C1 segment of cervical spinal cord (tissue), 14 donors: ENCODE measurements at places on chromosomes 1 and 21.

DNA sequence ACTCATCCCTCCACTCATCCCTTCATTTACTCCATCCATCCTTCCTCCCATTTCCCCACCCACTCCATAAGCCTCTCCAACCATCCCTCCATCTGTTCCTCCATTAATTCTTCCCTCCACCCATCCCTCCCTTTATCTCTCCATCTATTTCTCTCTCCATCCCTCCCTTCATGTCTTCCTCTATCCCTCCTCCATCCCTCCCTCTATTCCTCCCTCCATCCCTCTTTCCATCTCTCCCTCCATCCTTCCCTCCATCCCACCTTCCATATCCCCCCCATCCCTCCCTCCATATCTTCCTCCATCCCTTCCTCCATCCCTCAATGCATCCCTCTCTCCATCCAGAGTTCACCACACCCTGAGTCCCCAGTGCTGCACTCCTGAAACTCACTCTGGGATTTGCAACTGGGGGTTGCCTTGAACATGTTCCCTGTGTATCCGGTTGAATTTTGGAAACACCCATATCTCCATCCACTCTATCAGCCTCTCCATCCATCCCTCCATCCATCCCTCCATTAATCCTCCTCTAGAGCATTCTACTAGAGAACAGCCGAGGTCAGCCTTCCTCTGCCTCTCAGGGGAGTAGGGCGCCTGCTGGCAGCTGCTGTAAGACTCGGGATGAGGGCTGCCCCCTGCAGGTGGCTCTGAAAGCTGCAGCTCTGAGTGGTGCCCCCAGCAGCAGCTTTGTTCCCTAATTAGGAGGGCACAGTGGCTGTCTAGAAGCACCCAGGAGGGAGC, 39.4 kb downstream of the ABCG1 start:
- no peak for DNase-seq

DNA sequence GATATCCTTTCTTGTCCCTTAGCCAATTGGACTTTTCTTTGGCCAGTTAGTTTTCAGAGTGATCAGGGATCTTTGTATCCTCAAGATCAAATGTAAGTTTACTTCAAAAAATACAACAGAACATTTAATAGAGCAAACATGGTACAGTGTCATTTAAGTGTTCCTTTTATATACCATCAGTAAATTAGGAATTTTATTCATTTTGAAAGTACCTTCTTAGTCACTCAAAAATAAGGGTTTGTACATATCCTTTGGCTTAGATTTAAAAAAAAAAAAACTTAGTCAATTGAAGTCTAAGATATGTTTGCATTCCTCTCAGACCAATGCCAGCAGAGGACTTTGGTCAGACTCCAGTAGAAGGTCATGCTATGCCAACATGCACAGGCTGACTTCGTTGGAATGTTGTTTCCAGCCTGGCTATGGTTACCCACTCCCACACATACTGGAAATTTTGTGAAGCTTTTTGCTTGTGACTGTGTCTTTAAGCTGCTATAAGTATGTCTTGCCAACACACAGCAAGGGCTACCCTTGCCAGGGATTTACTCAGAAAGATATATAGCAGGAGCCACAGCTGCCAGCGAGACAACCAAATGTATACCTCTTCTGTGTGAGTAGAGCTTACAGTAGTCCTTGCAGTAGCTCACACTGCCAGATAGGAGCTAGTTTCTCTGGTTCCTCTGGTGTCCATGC, 81.5 kb upstream of the LRIF1 start:
- DNase-seq, result no peak

GRCh38 chr1:227434808-227435444, 116.6 kb upstream of the CDC42BPA start:
- DNase-seq, result no peak

DNA sequence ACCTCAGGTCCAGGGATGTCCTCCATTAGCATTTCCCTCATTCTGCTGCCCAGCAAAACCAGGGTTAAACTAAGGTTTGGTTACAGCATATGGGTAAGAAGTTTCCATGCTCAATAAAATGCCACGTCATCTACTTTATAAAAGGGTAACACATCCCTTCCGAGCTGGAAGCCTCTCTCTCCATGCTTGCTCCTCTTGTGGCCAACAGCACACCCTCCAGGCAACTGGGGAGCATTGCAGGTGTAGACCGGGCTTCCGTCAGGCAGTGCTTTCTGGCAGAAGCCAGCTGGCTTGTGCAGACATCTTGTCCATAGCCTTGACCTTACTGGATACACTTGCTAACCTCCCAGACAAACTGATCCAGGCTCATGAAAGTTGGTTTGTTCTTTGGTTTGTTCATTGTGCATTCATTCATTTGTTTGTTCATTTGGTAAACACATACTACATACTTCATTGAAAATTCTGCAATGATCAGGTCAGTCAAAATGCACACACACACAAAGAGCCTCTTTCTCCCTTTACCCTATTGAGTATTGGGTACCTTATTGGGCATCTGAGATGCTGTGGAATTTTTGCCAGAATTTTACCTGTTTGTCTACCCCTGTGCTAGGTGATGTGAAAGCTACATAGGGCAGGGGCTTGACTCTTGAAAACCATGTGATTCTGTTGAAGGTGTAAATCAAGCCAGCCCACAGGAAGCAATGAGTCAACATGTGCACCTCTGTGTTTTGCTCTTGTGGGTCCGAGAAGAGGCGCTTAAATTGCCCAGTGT, 422.8 kb downstream of the CAMTA1 start:
- DNase-seq, result peak; percentile 22

DNA sequence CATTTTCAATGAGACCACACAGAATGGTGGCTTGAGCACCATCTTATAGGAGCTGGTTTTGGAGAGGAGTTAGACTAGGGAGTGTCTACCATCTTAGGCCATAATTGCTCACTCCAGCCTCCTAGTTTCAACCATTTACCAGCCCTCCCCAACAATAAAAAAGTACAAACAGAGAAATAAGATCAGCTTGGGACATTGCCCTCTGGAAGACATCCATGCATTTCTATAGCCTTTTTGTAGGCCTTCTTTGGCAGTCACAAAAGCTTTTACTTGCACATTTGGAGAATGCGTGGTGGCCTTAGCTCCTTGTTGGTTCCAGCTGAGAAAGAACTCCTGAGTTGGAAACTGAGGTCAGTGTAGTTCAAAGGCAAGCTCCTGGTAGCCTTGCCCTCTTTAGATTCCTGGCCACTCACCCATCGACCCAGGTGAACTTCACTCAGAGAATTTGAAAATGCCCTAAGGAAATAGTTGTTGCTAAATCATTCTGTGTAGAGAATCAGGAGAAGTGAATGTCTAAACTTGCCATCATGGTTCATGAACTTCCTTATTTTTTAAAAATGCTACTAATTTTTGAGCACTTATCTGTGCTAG, 301.7 kb upstream of the PROX1 start:
- no peak for DNase-seq

DNA sequence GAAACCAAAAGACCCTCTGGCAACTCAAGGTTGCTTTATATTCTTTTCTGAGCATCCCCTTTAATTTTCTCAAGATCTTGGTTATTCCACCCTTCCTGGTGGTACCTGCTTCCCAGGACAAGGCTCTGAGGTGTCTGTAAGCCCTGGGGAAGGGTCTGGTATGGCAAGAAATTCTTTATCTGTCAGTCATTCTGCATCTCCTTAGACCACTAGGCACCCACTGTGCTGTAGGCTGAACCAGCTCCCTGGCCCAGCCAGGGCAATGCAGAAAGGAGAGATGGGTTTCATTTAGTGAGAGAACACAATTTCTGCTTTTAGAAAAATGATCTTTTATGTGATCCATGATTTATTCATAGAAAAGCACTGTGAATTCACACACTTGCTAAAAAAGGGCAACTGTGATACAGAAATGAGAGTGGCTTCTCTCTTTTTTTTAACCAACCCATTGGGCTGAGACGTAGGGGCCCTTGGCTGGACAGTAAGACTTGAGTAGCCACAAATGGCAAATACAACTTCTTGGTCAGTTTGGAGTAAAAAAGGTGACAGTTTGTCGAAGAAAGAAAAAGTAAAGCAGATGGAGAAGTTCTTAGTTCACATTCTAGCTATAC, 4.1 kb downstream of the UROD start:
- DNase-seq, result no peak

- no peak for DNase-seq
Measured at GRCh38 chr1:18093193-18093592, 14.4 kb upstream of the IGSF21 start.

GRCh38 chr1:81226603-81226928, 574.2 kb upstream of the ADGRL2 start:
- DNase-seq, result no peak

DNA sequence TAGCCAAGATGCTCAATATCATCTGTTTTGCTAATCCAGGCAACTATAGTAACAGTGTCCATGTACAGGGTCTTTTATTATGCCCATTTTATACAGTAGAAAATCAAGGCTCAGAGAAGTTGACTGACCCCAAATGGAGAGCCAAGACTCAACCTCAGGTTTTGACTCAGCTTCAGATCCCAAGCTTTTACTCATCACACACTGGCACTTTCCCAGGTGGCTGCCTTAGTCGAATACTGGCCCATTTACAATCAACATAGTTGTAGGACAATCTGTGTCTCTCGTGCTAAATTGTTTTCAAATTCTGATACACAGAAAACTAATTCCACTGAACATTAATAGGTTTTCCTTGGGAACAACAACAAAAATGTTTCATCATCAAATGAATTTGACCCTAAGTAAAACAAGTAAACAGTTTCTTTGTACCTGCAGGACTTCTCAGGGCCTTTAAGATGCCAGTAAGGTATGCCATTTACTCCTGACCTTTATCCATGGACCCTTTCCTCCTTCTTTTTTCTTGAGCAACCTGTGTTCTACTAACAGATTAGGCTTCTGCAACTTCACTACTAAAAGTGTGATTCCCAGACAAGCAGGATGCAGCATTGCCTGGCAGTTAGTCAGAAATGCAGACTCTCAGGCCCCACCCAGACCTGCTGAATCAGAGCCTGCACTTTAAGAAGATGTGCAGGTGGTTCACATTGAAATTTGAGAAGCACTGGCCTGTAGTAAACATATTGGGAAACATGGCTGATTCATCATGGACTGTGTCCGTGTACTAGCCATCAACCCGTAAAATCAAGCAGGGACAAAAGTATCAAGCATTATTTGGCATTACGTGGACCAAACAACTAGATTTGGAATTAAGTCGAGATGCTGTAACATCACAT, 128.8 kb downstream of the RRAGC start:
- DNase-seq, result no peak

DNA sequence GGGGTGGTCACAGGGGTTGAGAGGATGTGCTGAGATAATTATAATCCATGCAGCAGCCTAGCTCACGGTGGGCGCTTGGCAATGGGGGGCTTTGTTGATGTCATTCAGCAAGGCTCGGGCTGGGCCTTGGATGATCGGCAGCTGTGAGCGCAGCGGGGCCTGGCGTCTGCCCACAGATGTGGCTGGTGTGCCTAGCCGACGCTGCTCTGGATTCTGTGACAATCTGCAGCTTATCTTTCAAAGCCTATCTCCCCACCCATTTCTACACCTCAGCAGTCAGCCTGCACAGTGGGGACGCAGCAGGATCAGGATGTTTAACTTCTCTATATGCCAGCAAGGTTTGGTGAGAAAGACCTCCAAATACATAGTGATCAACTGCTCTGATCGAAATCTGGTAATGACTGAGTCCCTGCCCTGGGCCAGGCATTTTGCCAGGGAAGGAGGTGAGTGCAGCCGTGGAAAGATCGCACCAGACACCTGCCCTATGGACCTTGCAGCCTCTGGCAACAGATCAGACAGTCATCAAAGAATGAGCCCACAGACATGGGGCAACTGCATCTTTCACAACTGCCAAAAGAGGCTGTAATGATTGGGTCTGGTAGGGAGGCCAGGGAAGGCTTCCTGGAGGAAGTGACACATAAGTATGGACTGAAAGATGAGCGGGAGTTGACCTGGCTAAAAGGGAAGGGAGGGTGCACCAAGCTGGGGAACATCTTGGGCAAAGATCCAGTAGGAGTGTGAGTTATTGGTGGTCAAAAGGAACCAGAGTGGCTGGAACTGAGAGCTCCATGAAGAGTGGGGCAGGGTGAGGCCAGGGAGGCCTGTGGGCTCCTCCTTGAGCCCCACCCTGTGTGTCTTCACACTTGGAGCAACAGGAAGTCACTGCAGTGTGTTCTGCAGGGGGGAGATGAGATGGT, 35.3 kb downstream of the EPHB2 start:
- DNase-seq, result no peak

- DNase-seq, result no peak
Measured at GRCh38 chr1:41698916-41699860, 214.7 kb upstream of the EDN2 start.

- no peak for DNase-seq
Measured at GRCh38 chr1:94963864-94964263, 37.0 kb upstream of the CNN3 start.

DNA sequence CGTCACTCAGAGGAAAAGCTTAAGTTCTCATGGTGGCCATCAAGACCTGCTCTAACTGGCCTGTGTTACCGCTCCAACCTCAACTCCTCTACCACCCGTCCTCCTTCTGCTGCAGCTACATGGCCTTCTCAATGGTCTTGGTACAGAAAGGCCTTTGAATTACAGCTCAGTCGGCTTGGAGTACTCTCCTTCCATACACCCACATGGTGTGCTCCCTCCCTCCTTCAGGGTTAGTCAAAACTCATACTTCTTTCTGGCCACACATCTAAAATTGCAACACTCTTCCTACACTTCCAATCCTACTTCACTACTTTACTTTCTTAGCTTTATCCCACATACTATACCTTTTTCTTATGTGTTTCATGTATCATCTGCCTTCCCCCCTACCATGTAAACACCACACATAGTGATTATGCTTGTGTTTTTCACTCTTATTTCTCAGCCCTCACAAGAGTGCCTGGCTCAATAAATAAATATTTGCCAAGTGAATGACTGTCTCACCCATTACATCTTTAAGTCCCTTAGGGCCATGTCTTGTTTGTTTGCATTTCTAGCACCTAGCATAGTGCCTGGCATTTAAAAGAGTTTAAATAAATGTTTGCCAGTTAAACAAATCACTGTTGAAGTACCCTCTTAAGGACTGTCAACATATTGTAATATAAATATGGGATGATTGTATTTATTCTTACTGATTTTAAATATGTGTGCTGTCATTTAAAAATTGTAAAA, 37.6 kb upstream of the HMCN1 start:
- DNase-seq, result no peak

DNA sequence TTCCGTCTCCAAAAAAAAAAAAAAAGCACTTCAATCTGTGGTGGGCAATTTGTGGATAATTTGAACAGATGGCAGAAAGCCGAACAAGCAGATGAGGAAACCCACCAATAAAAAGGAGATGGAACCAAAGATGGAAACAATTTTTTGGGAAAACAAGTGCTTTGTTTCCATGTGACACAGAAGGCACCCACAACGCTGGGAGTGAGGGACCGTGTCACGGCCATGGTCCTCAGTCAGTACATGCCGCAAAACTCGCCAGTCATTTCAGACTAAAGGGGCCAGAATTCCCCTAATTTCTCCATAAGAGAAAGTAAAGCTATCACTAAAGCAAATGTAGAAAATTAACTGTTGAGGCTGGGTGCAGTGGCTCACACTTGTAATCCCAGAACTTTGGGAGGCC, 5.0 kb downstream of the CCNL2 start:
- no peak for DNase-seq

- no peak for DNase-seq
Measured at GRCh38 chr1:167861664-167862381, 52.1 kb downstream of the ADCY10 start.

GRCh38 chr1:240000634-240001033, 91.0 kb upstream of the FMN2 start:
- DNase-seq, result no peak
